ENCODE measurements at places on chromosomes 4 and X.

DNA sequence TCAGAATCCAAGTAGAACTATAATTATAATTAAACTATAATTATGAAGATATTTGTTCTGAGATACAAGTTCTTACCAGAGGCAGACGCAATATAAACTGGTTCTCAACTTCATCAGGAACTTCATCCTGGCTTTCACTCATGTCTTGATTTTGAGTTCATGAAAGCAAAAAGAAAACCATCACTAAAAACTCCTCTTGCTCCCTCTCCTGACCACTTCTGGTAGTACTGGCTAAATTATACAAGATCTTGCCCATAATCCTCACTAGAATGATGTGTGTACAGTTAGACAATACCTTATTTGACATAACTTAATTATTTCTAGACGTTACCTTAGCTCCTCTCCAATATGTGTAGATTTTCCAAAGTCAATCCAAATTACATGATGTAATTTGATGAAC is 3.7 kb downstream of the TAF7L start:
- H3K27ac ChIP-seq = no peak overlapping the region
- H3K27me3 ChIP-seq = peaks cover 3% of the 10 kb centered on the region
- H3K36me3 ChIP-seq = no peaks in the 10 kb centered on the region

GRCh38 chr4:8324640-8325239 is 55.2 kb downstream of the HTRA3 start:
- H3K4me3 ChIP-seq = no peak overlapping the region
- no peaks in the 10 kb centered on the region for H3K27me3 ChIP-seq
- no peak overlapping the region for H3K27ac ChIP-seq

DNA sequence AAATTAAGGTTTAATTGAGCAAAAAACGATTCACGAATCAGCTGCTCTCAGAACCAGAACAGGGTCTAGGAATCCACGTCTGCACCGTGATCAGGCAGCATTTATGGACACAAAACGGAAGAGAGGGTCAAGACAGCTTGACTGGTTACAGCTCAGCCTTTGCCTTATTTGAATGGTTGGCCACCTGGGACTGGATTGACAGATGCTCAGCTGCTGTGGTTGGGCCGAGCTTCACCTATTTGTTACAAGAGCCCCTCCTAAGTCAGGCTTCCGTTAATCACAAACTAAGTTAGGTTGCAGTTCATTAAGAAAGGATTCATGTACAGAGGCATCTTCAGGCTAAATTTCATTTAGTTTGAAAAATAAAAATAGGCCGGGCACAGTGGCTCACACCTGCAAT is 50.6 kb upstream of the MAN2B2 start:
- no peak overlapping the region for H3K4me3 ChIP-seq
- no peaks in the 10 kb centered on the region for H3K36me3 ChIP-seq
- H3K27me3 ChIP-seq = no peaks in the 10 kb centered on the region
- DNase-seq = no peak
- H3K4me1 ChIP-seq = no peaks in the 10 kb centered on the region

DNA sequence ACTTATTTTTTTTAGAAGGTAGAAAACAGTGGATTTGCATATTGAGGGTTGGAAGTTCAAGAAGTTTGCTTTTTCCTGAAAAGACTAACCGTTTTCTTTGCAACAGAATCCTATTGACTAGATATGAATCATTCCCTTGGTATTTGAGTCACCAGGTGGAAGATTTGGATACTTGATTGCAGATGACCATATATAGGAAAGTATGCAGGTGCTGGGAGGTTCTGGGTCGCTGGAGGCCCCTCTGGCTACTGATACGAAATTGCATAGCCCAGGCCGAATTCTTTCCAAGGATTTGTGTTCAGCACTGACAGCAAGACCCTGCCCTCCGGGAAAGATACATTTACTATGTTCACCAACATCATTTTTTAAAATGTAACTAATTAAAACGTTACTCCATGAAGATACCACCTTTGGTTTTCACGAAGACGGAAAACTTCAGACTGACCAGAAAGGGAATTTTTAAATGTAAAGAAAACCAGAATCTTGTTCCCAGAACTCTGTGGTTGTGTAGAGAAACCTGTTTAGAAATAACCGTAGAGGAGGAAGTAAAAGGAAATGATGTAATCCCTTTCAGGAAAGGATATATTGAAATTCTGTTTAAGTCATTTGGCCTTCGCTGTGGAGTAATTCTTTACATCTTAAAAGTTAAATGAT is 946 bp downstream of the ANXA3 start:
- DNase-seq = no peak
- H3K27ac ChIP-seq = no peak overlapping the region
- H3K4me1 ChIP-seq = peaks cover 8% of the 10 kb centered on the region
- H3K27me3 ChIP-seq = peaks cover 18% of the 10 kb centered on the region

DNA sequence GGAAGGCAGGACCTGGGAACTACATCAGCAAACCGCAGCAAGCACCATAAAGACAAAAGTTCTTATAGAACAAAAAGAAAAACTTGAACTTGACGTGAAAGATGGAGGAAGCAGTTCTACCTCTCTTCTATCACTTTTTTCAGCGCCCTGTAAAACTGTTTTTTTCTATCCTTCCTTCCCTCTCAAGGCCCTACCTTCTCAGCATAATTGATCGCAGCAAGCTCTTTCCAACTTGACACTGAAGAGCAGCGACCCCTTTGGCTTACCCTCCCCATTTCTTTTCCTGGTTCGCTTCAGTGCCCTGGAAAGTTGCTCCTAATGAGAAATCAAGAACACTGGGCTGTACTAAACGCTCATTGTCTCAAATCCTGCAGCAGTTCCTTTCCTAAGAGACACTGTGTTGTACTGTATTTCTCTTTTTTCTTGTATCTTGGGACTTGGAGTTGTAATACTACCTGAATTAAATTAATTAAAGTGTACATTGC is 150.6 kb upstream of the SLC4A4 start:
- peak overlapping the region; percentile 64 for H3K4me3 ChIP-seq
- H3K27me3 ChIP-seq = peaks cover 34% of the 10 kb centered on the region
- H3K4me1 ChIP-seq = peaks cover 10% of the 10 kb centered on the region
- no peaks in the 10 kb centered on the region for H3K36me3 ChIP-seq
- DNase-seq = no peak
- H3K27ac ChIP-seq = no peak overlapping the region

GRCh38 chrX:118579417-118579816 is 83.8 kb downstream of the DOCK11 start:
- H3K4me1 ChIP-seq = no peaks in the 10 kb centered on the region
- no peak for DNase-seq
- no peaks in the 10 kb centered on the region for H3K27me3 ChIP-seq
- H3K36me3 ChIP-seq = peaks cover 8% of the 10 kb centered on the region
- no peak overlapping the region for H3K27ac ChIP-seq

DNA sequence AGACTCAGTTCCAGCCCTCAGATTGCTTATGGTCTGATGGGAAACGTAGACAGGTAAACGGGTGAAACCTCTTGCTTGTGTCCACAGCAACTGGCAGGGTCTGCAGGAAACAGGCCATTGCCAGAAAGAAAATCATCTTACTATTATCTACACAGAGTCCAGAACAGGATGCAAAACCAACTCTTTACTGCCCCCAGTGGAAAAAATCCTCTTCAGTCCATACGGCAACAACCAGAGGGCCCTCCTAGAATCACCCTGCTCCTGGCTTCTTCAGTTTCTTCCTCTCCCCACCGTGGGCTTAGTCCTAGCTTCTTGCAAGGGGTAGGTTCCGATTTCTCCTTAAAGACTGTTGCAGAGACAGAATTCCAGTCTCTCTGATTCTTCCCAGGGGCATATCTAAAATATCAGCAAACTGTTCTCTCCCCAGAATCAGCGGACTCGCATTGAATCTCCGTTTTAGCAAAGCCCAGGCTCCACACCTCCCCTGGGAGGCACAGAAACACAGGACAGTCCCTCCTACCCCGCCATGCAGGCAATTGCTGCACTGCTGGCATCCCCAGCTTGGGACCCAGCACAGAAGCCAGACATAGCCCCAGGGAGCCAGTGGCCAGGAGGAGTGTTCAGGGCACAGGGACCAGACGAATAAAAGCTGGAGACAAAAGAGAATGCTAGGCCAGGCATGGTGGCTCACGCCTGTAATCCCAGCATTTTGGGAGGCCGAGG is 41.0 kb upstream of the SH3RF1 start:
- DNase-seq = peak; percentile 9
- H3K27me3 ChIP-seq = no peaks in the 10 kb centered on the region
- H3K4me3 ChIP-seq = no peak overlapping the region
- no peaks in the 10 kb centered on the region for H3K4me1 ChIP-seq
- H3K27ac ChIP-seq = no peak overlapping the region

DNA sequence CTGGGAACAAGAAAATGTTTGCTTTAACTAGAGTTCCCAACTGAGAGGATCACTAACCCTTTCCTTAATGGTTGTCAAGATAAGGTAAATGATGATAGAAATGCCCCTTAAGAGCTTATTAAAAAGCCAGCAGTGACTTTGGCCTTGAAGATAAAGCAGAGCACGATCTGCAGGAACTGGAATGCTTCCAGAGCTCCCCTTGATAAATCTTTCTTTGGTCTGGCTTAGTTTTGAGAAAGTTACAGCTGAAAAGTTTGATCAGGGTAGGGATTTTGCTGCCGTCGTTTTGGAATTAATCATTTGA is 64.0 kb downstream of the PTTG2 start:
- no peak for DNase-seq
- no peaks in the 10 kb centered on the region for H3K27me3 ChIP-seq
- peaks cover 6% of the 10 kb centered on the region for H3K4me1 ChIP-seq
- no peak overlapping the region for H3K27ac ChIP-seq
- no peak overlapping the region for H3K4me3 ChIP-seq
- peaks cover 42% of the 10 kb centered on the region for H3K36me3 ChIP-seq
